ENCODE measurements at places on chromosomes 1 and 21.

- no peak for DNase-seq
These were observed 73.2 kb upstream of the SGIP1 start for GRCh38 chr1:66460776-66461175.

DNA sequence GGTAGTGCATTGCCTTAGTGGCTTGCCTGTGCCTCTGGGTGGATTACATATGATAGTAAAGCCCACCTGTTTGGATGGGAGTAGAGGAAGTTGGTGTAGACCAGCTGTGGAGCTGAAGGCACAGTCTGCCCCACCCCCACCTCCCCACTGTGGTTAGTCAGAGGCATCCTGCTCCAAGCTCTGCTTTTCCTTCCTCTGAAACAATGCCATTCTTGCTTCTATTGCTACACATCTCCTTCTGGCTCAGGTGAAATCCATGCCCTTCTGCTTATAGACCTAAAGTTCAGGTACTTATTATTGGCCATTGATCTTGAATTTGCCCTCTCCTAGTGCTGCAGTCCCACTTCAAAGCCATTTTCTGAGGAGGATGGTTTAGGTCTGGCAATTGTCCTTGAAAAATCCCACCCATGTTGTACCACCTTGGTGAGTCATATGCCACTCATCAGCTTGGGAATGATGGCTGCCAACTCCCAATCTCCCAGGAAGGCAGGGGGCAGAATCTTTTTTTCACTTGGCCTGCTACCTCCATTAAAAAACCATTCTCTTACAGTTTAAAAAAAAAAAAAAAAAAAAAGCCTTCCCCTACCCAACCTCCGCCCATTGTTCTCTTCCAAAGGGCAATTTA, 6.7 kb upstream of the TXLNA start:
- no peak for DNase-seq

- DNase-seq, result no peak
These were observed 498.7 kb downstream of the SMYD3 start for GRCh38 chr1:246008363-246008831.

GRCh38 chr1:203797948-203798655, 2.7 kb downstream of the ZBED6 start:
- no peak for DNase-seq

- no peak for DNase-seq
These were observed 3.0 kb downstream of the VASH2 start for GRCh38 chr1:212953321-212953720.

DNA sequence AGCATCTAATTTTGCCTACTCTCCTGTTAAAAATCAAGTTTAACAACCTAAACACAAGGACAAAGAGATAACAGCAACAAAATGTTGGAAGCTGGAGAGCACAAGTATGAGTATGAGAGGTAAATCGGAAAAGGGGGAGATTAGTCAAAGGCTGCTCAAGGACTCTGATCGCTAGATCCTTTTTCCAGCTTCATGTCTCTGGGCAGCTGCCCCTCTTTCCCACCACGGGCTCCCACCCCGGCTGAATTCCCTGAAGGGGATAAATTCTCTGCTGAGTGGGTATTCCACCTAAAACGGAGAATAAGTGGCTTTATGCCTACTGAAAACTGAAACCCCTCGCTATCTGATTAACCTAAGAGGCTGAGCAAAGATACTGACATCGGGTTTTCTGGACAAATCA, 696 bp upstream of the CTBS start:
- no peak for DNase-seq

DNA sequence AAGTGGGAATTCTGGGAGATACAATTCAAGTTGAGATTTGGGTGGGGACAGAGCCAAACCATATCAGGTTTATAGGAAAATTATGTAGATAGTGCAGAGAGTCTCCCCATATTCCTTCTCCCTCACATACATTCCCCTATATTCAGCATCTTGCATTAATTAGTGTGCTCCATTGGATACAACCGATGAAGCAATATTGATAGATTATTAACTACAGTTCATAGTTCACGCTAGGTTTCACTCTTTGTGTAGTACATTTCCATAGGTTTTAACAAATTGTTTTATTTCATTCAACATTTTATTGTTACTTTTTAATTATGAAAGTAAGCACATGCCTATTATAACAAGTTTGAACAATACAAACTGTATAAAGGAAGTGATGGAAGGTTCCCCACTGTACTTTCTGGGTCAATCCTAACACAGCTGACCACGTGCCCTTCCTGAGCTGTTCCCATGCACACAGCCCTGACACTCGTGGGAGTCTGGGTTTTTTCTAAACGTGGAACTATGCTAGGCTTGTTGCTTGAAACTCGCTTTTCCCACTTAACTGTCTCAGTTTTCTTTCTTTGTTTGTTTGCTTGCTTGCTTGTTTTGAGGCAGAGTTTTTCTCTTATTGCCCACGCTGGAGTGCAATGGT, 116.8 kb upstream of the TMPRSS2 start:
- no peak for DNase-seq

DNA sequence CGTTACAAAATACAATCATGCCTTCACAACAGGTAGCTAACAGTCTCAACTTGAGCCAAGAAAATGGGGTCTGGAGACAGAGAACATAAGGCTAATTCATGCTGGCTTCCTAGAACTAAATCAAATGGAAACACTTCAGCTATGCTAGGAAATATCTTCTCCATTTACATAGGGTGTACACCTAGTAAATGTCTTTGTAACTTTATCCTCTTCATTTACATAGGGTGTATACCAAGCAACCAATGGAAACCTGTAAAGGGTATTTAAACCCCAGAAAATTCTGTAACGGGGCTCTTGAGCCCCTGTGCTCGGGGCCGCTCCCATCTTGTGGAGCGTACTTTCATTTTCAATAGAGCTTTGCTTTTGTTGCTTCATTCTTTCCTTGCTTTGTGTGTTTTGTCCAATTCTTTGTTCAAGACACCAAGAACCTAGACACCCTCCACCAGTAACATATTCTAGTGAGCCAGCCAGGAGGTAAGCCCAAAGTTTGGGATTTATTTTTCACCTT, 19.5 kb upstream of the CYP4X1 start:
- DNase-seq, result no peak

DNA sequence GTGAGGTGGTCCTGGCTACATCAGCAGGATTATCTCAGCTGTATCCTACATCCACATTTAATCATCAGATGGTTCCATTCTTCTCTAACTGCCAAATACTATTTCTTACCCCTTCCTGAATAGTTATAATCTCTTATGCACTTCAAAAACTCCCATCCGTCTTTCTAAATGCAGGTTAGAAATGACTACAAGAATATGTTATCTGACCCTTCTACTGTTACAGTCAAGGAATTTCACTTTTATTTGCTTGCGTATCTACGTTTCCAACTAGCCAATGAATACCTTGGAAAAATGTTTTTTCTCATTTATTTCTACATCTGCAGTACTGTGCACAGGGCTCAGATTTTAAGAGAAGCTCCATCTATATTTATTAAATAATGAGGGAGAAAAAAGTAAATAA, 709.9 kb downstream of the KCNT2 start:
- DNase-seq, result no peak

GRCh38 chr1:187734427-187734826, 905.7 kb downstream of the PLA2G4A start:
- DNase-seq, result no peak

GRCh38 chr1:2981981-2982614, 39.2 kb upstream of the ACTRT2 start:
- DNase-seq, result peak; percentile 85

- DNase-seq, result no peak
These were observed 43.4 kb downstream of the KIF1B start for GRCh38 chr1:10253755-10254154.

DNA sequence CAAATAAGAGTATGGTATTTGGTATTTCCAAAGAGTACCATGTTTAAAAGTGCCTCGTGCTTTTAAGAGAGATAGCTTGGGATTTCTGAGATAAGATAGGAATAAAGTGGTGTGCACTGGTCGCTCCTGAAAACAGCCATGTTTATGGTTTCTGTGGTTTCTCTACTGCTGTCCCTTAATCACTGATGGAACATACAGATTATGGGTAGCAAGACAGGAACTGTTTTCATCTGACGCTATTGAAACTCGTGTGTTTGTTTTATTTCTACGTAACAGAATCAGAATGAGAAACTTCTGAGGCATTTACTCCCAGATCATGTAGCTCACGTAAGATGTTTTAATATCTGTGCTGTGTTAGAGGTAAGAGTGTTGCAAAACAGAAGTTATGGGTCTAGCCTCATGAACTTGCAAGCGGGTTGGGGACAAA, 126.0 kb downstream of the KIAA0319L start:
- no peak for DNase-seq

- no peak for DNase-seq
These were observed 594 bp downstream of the HDGF start for GRCh38 chr1:156750711-156751450.

- DNase-seq, result no peak
These were observed 64.0 kb upstream of the BCL10 start for GRCh38 chr1:85340427-85340826.

- DNase-seq, result no peak
These were observed 32.2 kb upstream of the ARTN start for GRCh38 chr1:43901196-43901961.

- no peak for DNase-seq
These were observed 155.4 kb downstream of the CASZ1 start for GRCh38 chr1:10640843-10641553.

DNA sequence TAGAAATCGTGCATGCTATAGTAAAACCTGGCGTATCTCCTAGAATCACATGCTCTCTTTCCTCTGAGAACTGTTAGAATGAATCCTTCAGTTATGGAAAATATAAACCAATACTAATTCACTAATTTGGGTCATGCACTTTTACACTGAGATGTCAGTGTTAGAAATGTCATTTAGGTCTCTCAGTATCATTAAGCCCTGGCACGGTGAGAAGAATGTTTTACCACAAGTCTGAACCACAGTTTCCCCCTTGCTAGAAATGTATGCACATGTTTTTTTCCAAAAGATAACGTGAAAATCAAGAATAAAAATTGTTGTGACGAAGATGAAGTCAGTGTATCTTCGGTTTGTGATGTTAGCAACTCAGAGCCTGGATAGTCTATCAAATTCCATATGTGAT, 1062.7 kb upstream of the NCAM2 start:
- no peak for DNase-seq

DNA sequence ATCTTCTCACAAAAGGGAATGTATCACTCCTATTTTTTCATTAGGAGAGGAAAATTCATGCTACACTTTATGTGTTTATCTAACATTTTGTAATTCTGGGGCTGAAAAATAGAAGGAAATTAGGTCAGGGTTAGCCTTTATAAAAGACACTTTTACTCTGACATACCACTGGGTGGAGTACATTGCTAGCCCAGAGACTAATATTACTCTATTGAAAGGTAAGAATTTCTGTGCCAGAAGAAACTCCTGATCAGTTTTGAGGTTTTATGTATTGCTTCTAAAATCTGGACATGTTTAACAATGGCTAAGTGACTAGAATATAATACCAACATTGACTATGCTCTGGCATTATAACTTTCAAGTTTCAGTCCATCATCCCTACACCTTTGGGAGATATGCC, 724.6 kb downstream of the USP25 start:
- no peak for DNase-seq

GRCh38 chr1:30378003-30378596, 345.3 kb downstream of the MATN1 start:
- DNase-seq, result no peak

DNA sequence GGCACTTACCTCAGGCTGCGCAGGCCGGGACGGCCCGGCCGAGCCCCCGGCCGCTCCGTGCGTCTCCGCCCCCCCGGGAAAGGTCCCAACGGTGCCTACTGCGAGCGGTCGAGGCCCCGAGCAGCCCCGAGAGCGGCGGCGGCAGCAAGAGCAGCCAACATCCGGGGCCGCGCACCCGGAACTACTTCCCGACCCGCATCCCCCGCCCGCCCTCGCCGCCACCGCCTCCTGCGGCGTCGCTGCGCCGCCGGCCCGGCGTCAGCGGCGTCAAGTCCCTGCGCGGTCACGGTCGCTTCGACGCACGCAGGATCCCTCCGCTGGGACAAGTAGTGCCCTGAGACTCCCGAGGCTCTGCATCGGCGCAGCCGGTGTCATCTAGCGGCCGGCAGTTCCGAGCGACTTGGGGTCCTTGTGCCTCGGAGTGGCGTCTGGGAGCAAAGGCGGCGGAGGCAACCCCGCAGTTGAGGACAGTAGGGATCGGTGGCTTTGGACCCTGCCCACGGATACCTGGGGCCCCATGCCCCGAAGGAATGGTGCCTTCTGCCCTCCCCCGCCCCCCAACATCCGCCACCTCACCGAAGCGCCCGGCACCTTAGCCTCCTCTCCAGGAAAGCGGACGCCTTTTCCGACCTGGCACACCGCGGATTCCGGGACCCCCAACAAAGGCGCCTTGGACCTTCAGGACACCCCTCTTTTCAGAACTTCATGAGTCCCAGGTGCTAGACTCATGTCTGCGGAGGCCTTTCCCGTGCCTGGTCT, at the start of gene FOXJ3:
Gene FOXJ3 (minus strand): TSS at position 186 of the 759 bp plus-strand sequence. CDS start 24,142 bp downstream, outside the sequence.
- DNase-seq, result peak; percentile 98

DNA sequence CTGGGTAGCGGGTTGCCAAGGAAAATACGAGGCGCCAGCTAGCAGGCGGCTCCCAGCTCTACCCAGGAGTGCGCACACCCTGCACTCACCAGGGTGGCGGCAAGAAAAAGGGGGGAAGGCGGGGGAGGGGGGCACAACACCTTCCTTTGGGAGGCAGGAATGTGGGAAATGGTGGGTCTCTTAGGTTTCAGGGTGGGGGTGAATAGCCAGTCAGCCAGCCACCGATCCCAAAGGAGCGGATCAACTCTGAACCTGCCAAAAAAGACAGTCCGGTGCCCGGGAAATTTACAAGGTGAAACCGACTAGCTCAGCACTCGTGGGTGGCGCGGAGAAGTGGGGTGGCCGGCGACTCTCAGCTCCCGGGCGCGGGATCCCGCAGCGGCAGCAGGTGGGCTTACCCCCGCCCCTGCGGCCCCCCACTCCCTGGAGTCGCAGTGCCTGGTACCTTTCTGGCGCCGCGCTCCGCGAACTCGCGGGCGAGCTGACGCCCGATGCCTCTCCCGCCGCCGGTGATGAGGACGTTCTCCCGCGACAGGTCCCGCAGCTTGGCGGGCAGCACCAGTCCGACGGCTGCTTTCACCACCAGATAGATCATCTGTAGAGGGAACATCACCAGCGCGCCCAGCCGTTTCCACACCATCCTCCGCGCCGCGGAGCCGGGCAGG, 1.2 kb downstream of the DHRS3 start:
- DNase-seq, result no peak

- DNase-seq, result no peak
These were observed 148.7 kb downstream of the RUNX1 start for GRCh38 chr21:34900376-34900775.

GRCh38 chr1:228150120-228150460, 360 bp downstream of the GJC2 start:
- no peak for DNase-seq
